ENCODE measurements at places on chromosomes 2 and 18. TPM values are rescaled to one million over a fixed set of nuclear protein-coding genes. Genes with fewer than 3 reads are reported as not detected.

- H3K4me3 ChIP-seq = no peak overlapping the region
- H3K27ac ChIP-seq = no peak overlapping the region
- peaks cover 6% of the 10 kb centered on the region for H3K4me1 ChIP-seq
Observed at GRCh38 chr2:151051574-151052220, 210.0 kb downstream of the RBM43 start.

DNA sequence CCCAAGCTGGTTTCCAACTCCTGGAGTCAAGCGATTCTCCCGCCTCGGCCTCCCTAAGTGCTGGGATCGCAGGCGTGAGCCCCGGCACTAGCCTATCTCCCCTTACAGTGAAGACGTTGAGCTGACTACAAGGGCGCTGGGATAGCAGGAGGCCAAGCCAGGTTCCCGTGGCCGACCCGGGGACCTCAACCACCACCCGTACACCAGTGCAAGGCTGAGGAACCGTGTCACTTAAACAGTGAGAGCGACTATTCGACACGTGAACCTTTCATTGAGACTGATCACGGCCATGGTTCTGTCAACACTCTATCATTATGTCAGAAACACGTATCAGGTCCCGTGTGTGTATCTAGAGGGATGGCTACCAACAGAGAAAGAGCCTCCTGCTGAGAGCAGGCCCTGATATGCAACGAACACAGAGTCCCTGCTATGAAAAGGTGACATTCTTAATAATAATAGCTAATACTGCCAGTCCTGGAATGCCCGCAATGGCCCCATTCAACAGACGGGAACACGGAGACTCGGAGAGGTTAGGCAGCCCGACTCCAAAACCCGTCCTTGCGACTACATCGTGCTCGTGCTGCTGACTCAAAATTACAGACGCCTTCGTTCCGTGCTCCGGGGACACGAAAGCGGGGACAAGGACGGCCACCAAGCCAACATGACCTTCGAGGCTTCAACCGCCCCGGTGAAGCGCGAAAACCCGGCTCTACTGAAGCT, 833 bp downstream of the AFG3L2 start:
- peak overlapping the region; percentile 89 for H3K4me3 ChIP-seq
- no peaks in the 10 kb centered on the region for H3K27me3 ChIP-seq
- H3K27ac ChIP-seq = peak overlapping the region; percentile 98
- DNase-seq = peak; percentile 59

DNA sequence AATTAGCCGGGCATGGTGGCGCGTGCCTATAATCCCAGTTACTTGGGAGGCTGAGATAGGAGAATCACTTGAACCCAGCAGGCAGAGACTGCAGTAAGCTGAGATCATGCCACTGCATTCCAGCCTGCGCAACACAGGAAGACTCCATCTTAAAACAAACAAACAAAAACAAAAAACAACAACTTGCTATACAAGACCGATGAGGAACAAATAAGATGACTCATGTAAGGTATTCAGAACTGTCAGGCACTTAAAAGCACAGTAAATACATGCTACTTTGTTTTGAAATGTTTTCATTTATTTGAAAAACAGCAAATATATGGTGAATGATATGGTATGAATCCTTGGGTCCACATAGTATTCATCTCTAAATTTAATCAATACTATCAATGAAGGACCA, 66.7 kb downstream of the TRIP12 start:
- no peaks in the 10 kb centered on the region for H3K4me1 ChIP-seq
- no peaks in the 10 kb centered on the region for H3K27me3 ChIP-seq
- no peak overlapping the region for H3K4me3 ChIP-seq
- DNase-seq = no peak
- H3K36me3 ChIP-seq = peaks cover 18% of the 10 kb centered on the region
- no peak overlapping the region for H3K27ac ChIP-seq

The INHA gene
- total RNA-seq = 337 TPM

The SP5 gene
- 5.7 TPM for total RNA-seq

GRCh38 chr2:54672590-54673456, 50.6 kb upstream of the EML6 start:
- H3K27me3 ChIP-seq = no peaks in the 10 kb centered on the region
- no peak overlapping the region for H3K4me3 ChIP-seq
- no peak for DNase-seq

DNA sequence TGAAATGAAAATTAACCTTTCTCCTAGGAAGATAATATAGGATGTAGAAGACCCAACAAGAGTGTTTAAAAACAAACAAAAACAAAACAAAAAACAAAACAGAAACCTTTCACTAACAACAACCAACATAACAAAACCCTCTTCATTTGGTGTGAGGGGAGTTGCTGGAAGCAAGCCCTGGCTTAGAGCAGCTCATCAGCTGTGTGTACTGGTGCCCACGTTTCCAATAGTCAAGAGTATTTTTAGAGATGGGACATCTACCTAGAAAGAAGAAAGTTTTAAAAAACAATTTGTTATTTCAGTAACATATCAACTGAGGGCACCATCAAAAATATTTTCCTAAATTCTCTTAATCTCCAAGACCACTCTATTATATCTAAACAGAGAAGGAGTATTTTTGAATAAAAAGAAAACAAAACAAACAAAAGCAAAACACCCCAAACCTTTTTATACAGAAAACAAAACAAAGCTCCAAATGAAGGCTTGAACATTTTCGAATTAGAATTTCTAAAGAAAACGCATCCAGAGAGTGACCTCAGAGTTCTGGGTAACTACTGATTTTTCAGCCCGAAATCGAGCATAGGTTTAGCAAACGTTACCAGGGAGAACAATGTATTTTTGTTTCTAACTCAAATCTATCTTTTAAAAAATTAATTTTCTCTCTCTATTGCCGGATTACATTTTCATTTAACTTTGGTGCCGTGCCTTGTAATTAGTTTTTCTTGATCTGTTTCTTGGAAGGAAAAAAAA, 134.6 kb downstream of the INSIG2 start:
- H3K4me3 ChIP-seq = no peak overlapping the region
- no peak overlapping the region for H3K27ac ChIP-seq
- H3K27me3 ChIP-seq = peaks cover 72% of the 10 kb centered on the region
- no peak for DNase-seq

The GNLY gene
- 1.3 TPM for total RNA-seq

The ANKAR gene
- 4.3 TPM for total RNA-seq

The MROH2A gene
- not detected for total RNA-seq

The RSAD2 gene
- total RNA-seq = 4.0 TPM

The RAB1A gene
- 213 TPM for total RNA-seq

DNA sequence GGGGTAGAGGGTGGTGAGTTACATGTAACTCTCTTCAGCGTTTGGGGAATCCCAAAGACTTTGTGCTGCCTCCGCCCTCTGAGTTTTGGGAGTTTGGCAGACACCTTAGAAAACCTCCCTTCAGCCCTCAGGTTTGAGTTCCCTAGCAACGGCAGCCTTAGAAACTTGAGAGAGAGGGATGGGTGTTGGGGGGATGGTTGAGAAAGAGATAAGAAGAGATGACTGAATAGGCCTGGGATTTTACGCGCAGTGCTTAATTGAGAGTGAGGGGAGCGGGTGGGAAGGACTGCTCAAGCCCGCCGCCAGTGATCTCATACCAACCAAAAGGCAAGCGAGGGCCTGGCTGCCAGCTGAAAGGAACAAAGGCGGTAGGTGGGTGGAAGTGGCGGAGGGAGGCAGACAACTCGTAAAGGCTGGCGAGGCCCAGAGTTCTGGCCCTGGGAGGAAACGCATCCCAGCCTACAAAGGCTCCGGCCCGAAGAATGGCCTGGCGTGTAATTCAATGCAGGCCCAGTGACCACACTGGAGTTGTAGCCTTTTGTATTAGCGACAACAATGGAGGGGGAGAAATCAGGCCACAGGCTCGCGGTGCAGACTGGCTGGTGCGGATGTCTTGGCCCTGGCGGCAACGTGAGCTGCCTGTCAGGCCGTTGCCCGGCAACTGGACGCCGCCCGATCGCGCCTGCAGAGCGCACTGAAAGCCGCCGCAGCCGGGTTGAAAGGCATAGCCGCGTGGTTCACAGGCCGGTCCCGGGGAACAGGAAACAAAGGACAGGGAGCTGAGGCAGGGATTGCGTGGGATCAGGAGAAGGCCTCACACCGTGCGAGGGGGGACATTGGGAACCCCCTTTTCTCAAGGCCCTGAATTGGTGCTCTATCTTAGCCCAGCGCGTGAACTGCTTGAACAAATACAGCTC, 39.9 kb upstream of the DARS1 start:
- H3K27ac ChIP-seq = no peak overlapping the region
- H3K4me3 ChIP-seq = no peak overlapping the region
- no peaks in the 10 kb centered on the region for H3K36me3 ChIP-seq
- peak; percentile 80 for DNase-seq
